NCI-H524 (cell line): ENCODE measurements at places on chromosomes 6 and 20.
A peak's percentile ranks its signal among the peaks of the same experiment; 100 is the strongest.

DNA sequence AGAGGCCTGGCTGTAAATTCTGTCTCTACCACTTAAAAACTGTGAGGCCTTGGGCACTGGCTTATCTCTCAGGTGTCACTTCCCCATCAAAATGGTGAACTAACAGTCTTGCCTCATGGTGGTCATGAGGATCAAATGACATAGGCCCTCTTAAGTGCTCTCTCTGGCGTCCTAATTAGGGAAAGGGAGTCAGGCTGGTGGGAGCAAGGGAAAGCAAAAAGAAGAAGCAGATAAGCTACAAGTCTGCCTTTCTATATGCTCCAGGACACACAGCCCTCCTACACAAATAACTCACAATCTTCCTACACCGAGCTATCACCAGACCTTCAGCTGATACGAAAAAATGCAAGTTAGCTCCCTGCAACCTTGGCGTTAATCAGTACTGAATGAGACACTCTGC is 19.5 kb upstream of the SLC22A16 start:
- peak; percentile 79 for DNase-seq

- no peak for DNase-seq
Measured at GRCh38 chr6:87164506-87164905, 9.1 kb downstream of the ZNF292 start.

DNA sequence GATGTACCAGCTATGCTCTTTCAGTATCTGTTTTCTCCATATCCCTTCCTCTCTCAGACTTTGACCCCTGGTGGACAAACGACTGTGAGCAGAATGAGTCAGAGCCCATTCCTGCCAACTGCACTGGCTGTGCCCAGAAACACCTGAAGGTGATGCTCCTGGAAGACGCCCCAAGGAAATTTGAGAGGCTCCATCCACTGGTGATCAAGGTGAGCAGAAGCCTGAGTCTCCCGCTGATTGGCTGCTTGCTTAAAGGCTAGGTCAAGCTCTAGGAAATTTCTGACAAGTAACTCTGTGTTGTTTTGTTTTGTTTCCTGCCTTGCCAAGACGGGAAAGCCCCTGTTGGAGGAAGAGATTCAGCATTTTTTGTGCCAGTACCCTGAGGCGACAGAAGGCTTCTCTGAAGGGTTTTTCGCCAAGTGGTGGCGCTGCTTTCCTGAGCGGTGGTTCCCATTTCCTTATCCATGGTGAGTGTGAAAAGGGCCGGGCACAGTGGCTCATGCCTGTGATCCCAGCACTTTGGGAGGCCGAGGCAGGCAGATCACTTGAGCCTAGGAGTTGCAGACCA is 28.6 kb downstream of the C6orf89 start:
- no peak for DNase-seq

- no peak for DNase-seq
Measured at GRCh38 chr6:747921-748320, 55.0 kb upstream of the EXOC2 start.

DNA sequence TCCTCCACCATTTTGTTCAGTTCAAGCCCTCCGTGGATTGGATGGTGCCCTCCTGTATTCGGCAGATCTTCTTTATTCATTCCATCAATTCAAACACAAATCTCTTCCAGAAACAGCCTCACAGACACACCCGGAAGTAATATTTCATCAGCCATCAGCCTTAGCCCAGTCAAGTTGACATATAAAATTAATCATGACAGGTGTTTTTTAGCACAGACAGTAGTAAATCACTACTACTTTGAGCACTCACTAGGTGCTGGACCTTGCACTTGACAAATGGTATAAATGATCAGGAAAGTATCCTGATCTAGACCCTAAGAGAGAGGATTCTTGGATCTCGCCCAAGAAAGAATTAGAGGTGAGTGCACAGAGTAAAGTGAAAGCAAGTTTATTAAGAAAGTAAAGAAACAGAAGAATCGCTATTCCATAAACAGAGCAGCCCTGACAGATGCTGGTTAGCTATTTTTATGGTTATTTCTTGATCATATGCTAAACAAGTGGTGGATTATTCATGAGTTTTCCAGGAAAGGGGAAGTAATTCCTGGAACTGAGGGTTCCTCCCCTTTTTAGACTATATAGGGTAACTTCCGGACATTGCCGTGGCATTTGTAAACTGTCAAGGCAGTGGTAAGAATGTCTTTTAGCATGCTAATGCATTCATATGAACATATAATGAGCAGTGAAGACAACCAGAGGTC is 194.6 kb upstream of the LAMP5 start:
- peak; percentile 64 for DNase-seq

- DNase-seq, result peak; percentile 14
Measured at GRCh38 chr6:69894578-69895347, 28.4 kb downstream of the COL19A1 start.

DNA sequence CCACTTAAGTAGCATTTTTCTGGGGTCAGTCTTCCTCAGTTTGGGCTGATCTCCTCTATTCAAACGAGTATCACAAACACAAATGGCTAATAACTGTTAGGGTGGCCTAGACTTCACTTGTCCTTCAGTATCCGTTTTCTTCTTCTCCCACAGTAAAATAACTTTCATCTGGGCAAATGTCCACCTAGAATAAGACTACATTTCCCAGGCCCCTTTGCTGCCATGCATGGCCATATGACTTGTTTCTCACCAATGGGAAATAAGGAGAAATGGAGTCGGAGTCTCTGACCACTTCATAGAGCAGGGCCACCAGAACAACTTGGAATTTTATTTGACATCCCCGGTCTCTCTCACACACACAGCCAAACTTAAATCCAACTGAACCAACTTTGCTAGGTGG is 51.4 kb downstream of the SULF2 start:
- no peak for DNase-seq

DNA sequence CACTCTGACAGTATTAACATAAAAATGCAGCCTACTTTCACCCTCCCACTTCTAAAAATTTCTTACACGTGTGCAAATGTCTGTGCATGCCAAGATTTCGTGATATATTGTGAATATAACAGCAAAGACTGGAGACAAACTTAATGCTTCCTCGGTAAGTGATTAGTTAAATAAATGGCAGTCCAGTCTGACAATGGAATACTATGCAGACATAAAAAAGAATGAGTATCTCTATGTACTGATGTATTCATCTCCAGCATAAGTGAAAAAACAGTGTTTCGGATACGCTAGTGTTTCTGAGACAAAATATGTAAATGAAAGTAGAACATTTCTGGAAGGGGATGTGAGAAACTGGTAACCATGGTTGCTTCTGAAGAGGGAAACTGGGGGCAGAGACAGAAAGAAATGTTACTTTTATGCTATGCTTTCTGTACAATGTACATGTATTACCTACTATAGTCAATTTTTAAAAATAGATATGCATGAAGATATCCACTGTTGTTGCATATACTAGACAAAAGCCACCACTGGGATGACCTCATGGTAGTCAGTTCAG is 7.0 kb downstream of the SLC22A23 start:
- DNase-seq, result no peak

DNA sequence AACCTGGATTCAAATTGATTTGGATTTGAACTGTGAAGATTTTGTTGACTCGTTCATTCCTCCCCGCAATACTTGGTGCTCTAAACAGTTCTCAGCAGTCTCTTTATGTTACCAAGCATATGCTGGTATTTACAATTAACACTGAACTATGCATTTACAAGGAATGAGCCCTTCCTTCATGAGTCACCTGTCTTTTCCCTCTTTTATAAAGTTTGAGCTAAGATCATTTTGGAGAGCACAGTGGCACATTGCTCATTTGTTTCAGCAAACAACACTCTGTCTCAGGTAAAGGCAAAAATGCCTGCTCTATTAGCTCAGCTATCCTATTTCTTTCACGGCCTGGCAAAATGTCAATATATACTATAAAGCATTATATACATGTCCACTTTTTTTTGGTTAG is 285.4 kb downstream of the PHACTR1 start:
- DNase-seq, result no peak

DNA sequence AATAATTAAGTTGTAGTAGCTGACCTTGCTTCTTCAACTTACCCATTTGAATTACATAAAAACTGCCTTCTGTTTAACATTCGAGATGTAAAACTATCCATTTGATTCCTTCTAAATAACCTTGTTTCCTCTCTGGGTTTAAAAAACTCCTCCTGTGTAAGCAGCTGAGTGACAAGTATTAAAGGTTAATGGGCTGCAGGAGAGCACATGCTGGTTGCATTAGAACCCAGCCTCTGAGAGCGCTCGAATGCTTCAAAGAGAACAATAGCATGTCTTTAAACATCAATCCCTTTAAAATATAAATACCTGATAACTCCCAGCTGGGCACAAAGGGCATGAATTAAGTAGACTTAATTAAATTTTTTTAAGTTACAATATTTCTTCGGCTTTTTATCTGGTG is 215.8 kb downstream of the EYA4 start:
- no peak for DNase-seq

GRCh38 chr6:170098428-170099170 is 192.3 kb downstream of the DLL1 start:
- no peak for DNase-seq

DNA sequence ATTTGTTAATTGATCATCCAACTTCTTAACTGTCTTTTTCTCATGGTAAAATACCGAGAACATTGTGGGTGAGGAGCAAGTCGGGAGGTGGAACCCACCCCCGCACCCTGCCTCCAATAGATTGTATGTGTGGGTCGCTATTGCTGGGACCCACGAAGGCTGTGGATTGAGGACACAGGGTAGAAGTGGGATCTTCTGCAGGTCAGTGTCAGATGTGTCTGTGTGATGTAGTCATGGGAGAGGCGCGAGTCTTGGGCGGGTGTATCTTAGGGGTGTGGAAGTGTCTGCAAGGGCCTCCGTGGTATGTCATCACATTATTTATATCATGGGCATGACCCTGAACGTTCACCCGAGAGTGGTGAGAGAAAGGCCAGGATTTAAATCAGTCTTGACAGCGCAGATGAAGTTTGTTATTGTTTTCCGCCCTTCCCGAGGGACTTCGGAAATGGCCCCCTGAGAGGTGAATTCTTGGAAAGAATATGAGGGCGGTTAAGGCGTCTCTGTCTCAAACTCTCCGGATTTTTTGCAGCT is 472 bp upstream of the PAQR8 start:
- DNase-seq, result no peak

DNA sequence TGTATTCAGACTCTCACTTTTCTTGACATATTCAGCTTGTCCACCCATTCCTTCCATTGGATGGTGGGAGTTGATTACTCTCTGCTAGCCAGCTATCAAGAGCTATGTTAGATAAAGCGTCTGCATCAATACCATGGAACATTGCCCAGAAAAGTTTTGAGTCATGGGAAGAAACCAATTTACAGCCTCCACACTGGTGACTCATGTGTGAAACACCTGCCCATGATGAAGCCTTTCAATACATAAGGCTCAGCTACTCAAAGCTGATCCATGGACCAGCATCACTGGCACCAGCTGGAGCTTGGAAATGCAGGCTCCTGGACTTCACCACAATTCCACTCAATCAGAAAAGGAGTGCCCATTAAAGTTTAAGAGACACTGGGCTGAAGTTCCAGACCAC is 16.1 kb downstream of the PLA2G7 start:
- no peak for DNase-seq
